ENCODE measurements at places on chromosomes 2 and 18.
A peak's percentile ranks its signal among the peaks of the same experiment; 100 is the strongest.

DNA sequence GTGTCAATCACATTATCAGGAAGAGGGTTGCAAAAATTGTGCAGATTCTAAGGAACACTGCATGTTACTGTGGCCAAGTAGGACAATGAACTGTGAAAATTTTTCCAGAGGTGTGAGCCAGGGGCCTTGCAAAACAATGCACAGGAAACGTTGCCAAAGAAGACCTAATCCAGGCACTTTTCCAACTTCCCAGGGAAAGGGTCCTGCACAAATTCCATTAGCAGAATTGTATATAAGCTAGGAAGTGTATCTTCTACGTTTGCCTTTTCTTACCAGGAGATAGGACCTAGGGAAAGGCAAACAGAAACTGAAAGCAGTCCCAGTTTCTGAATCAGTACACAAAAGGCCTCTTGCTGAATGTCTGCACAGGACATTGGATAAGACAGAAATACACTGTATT, 1888.3 kb upstream of the CELF4 start:
- peak; percentile 5 for DNase-seq

GRCh38 chr2:56674084-56674483, 490.3 kb downstream of the CCDC85A start:
- DNase-seq = no peak

DNA sequence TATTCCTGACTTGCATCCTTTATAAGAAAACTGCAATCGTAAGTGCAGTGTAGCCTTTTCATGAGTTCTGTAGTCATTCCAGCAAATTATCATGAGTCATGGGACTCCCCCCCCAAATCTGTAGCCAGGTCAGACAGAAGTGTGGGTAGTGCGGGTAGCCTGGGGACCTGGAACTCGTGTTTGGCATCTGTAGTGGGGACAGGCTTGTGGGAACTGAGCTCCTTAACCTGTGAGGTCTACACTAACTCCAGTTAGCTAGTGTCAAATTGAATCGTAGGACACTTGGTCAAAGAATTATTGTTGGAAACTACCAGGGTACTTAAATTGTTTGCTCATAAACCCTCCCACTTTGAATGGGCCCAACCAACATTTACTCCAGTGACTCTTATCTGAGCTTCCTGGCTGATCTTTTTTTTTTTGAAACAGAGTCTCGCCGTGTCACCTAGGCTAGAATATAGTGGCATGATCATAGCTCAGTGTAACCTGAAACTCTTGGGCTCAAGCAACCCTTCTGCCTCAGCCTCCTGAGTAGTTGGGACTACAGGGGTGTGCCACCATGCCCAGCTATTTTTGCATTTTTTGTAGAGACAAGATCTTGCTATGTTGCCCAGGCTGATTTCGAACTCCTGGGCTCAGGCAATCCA, 12.4 kb downstream of the PFN4 start:
- no peak for DNase-seq

GRCh38 chr2:144458541-144458940, 61.4 kb downstream of the ZEB2 start:
- DNase-seq = no peak

GRCh38 chr18:22098563-22098989, 70.8 kb upstream of the GATA6 start:
- DNase-seq = no peak

GRCh38 chr18:7748251-7749007, 181.3 kb downstream of the PTPRM start:
- DNase-seq = no peak

GRCh38 chr2:166568409-166568808, 74.4 kb upstream of the SCN7A start:
- no peak for DNase-seq

DNA sequence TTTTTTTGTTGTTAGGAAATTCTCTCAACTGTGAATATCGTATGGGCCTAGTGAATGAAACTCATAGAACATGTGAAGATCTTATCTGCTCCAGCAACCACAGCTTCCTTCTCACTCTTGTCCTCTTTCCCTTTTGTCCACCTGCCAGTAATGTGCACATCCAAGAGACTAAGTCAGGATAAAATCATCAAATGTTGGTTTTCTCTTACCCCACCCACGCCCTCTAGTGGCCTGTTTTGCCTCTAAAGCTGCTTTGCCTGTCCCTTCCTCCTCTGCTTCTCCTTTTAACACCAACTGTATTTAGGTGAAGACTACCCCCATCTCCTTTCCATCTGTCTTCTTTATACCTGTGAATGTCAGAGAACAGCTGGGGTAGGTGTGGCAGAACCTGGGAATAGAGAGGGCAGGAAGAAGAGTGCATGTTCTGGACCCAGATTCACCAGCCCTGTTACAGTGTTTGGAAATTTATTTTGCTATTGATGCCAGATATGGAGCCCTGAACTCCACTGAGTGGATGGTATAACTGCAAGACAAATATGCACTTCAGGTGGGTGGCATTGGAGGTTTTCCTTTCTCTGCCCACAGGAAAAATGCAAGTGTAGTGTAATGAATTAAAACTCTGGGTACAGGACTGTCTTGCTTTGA, 8.4 kb upstream of the MGAT5 start:
- peak; percentile 57 for DNase-seq

DNA sequence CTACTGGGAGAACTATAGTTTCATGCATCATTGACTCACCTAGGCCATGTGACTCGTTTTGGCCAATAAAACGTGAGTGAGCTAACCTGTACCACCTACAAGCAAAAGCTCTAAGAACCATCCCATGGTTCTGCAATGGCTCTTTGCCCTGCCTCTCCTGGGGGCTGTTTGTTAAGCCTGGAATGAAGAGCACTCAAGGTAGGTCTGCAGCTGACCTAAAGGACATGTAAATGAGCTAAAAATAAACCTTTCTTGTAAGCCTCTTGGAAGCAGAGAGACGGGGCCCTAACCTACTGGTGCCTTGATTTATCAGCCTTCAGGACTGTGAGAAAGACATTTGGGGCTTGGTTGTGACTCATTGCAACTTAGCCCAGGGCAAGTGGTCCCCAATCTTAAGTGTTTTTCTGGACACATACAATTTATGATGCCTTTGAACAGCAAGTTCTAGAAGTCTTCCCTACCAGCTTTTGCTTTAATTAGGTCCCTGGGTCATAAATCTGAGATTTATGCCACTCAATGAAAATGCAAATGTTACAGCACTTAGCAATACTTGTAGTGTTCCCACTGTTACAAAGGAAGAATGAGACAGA, 107.4 kb downstream of the OSBPL6 start:
- no peak for DNase-seq

GRCh38 chr18:9910661-9911060, 3.2 kb upstream of the VAPA start:
- no peak for DNase-seq

DNA sequence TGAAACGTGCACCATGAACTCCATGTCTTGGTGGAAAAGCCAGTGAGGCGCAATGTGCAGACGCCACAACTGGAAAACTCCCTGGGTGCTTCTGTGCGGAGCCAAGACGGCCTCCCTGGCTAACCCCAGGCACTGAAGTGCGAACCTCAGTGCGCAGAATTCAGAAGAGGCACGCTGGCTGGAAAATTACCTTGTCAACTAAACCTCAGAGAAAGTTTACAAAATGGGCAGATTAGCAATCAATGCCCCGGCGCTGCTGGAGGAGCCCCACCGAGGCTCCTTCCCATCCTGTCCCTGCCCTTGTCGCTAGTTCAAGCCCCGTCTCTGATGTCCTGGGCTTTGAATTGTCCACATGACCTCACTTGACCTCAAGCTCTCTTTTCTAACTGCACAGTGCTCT, 22.2 kb downstream of the SNORC start:
- DNase-seq = no peak

DNA sequence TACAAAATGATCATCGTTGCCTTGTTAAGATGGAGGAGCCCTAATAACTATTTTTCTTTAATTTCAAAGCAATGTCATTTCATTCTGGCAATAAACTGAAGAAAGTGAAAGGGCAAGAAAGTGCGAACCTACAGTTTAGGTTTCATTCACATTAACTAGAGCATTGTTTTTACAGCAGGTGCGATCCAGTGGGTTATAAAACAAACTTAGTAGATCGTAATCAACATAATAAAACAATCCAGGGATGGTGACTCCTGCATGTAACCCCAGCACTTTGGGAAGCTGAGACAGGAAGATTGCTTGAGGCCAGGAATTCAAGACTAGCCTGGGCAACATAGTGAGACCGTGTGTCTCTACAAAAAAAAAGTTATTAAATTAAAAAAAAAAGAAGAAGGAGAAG, 51.1 kb downstream of the AP1S3 start:
- DNase-seq = no peak

- peak; percentile 40 for DNase-seq
Observed at GRCh38 chr2:54176577-54176976, 61.2 kb downstream of the ACYP2 start.

- no peak for DNase-seq
Observed at GRCh38 chr2:196435189-196435588, 204.3 kb upstream of the CCDC150 start.

GRCh38 chr2:157672129-157672528, 43.5 kb upstream of the ACVR1C start:
- no peak for DNase-seq

DNA sequence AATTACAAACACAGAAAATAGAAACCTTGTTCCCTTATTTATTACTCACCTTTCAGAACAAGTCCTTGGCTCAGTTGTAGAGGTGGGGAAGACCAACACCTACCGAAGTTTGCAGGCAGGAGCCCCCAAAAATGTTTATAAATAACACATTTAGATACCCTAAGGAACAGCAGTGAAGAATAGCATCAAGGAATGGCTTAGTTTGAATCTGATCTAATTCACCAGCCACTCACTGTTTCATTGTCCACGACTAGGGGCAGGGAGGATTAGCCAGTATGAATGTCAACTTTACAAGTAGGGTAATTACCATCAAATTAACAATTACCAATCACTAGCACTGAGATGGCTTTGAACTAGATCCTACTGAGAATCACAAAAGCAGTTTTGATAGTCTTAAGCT, 65.4 kb downstream of the PRPF40A start:
- DNase-seq = no peak

- no peak for DNase-seq
Observed at GRCh38 chr2:45014016-45014702, 4.9 kb upstream of the SIX2 start.

All from RCC 7860 (cell line).